NCI-H187 treated with DMSO at 0.1 percent for 48 hours (cell line): ENCODE measurements at places on chromosomes 12 and 14.

DNA sequence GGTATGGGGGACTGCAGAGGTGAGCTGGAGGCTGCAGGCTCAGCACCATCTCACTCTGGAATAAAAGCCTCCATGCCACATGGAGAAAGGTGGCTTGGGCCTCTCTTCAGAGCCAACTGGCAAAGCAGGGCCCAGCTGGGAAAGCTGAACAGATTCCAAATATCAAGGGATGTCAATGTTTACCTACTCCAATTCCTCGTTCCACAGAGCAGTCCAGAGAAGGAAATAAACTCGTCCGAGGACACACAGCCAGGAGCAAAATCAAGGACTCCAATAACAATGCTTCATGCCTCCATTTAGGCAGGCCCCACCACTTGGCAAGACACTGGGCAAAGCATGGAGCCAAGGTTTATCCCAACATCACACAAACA, 36.3 kb upstream of the PNMA1 start:
- no peak for DNase-seq

DNA sequence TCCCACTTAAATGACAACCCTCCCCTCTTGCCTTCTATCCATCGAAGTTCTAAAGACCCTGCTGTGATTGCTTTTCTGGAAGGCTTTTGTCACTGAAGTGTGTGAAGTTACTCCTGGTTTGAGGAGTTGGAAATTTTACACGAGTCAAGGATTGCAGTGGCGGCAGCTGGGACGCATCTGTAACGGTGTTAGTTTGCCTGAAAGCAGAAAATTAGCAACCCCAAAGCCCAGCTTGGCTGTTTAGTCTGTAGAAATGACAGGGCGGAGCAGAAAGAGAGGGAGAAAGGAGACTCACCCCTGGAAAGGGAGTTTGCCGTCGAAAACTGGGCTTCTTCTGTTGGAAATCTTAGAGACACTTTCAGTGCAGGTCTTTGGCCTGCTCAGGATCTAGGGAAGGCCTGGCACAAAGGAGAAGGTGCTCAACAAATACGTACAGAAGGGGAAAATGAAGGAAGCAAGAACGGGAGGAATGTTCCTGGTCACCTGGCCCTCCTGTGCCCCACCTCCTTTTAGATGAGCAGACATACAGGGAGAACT, 931 bp upstream of the MYF5 start:
- no peak for DNase-seq

DNA sequence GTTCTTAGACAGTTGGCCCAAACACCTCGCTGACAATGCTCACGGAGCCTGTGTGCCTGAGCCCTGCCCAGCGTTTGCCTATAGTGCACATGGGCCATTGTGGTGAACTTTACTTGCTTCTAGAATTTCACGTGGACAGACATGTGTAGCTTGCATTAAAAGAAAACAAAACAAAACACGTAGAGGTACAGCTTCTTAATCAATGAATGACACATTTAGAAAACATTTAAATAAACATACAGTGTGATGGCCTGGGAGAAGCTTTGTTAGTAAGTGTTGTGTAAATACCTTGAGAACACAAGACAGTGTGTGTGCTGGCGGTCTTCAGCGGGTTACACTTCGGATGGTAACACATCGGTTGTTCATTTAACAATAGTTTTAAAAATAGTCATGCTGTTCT, 38.1 kb downstream of the SMOC1 start:
- DNase-seq: no peak

- DNase-seq: no peak
These were observed 85.9 kb downstream of the ST8SIA1 start for GRCh38 chr12:22248571-22249115.

DNA sequence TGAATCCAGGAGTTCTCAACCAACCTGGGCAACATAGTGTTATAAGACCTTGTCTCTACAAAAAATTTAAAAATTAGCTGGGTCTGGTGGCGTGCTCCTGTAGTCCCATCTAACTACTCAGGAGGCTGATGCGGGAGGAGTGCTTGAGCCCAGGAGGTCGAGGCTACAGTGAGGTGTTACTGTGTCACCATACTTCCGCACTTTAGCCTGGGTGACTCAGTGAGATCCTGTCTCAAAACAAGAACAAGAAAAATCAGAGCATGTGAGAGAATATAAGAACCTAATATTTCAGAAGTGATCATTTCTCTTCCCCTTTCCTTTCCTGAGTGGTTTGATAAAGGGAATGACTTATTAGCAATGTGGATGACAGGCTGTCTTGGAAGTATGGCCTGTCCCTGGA, 9.5 kb downstream of the TRAF3 start:
- no peak for DNase-seq
